ENCODE measurements at places on chromosomes 16 and 17. TPM values are rescaled to one million over a fixed set of nuclear protein-coding genes. Genes with fewer than 3 reads are reported as not detected.

GRCh38 chr16:24358117-24358516, 102.0 kb downstream of the CACNG3 start:
- H3K4me3 ChIP-seq: no peak overlapping the region
- H3K27ac ChIP-seq: no peak overlapping the region
- H3K27me3 ChIP-seq: peaks cover 7% of the 10 kb centered on the region
- no peaks in the 10 kb centered on the region for H3K4me1 ChIP-seq
- DNase-seq: no peak

- peaks cover 15% of the 10 kb centered on the region for H3K4me1 ChIP-seq
- H3K4me3 ChIP-seq: no peak overlapping the region
- H3K27me3 ChIP-seq: no peaks in the 10 kb centered on the region
- DNase-seq: no peak
- no peaks in the 10 kb centered on the region for H3K36me3 ChIP-seq
Observed at GRCh38 chr17:72927760-72928159, 164.7 kb downstream of the SLC39A11 start.

Gene DRC7
- total RNA-seq: not detected

Gene IL21R
- total RNA-seq: 45.6 TPM

Measured in activated CD4-positive, alpha-beta T cell treated with anti-CD3 and anti-CD28 coated beads, Interleukin-2, amount 10 ng/mL, durations not matched to agents 7 days and 5 days (primary cell).